ENCODE measurements at places on chromosomes 3 and 15. TPM values are rescaled to one million over a fixed set of nuclear protein-coding genes. Genes with fewer than 3 reads are reported as not detected.

The ALPK3 gene
- total RNA-seq = 2.0 TPM

The SPCS1 gene
- total RNA-seq = 124 TPM

The ATR gene
- 24.7 TPM for total RNA-seq

The AGBL1 gene
- not detected for total RNA-seq

The IGDCC3 gene
- total RNA-seq = 0.44 TPM

The ZDHHC23 gene
- total RNA-seq = 22.8 TPM

The MEIS2 gene
- 11.5 TPM for total RNA-seq

DNA sequence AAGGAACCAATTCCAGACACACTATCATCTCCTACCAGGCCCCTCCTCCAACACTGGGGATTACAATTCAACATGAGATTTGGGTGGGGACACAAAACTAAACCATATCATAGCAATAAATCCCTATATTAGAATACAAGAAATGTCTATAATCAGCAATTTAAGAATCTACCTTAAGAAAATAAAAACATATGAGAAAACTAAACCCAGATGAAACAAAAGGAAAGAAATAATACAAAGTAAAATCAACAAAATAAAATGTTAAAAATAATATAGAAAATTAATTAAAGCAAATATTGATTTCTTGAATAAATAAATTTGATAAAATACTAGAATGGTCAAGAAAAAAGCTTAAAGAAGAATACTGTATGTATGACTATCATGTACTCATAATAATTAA, 6.1 kb upstream of the OSTN start:
- no peak for DNase-seq

GRCh38 chr15:52924630-52925029, 134.5 kb upstream of the ONECUT1 start:
- DNase-seq = no peak

- DNase-seq = no peak
These were observed 349 bp downstream of the PLXNA1 start for GRCh38 chr3:126983276-126983652.

DNA sequence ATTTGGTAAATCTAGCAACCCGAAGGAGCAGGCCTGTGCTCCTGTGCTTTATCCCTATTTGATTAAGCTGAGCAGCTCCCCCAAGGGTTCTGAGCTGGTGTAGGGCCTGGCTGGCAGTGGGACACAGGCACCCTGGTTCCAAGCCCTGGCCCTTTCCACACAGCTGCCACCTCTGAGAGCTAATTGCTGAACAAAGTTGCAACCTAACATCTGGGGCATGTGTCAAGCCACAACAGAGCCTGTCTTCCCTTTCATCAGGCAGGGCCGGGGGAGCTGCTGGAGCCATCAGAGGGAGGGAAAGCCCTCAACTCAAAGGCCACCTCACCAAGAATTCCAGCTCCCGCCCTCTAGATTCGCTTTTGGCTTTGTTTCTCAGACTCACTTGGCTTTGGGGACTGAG, 17.1 kb upstream of the MRPS22 start:
- no peak for DNase-seq

DNA sequence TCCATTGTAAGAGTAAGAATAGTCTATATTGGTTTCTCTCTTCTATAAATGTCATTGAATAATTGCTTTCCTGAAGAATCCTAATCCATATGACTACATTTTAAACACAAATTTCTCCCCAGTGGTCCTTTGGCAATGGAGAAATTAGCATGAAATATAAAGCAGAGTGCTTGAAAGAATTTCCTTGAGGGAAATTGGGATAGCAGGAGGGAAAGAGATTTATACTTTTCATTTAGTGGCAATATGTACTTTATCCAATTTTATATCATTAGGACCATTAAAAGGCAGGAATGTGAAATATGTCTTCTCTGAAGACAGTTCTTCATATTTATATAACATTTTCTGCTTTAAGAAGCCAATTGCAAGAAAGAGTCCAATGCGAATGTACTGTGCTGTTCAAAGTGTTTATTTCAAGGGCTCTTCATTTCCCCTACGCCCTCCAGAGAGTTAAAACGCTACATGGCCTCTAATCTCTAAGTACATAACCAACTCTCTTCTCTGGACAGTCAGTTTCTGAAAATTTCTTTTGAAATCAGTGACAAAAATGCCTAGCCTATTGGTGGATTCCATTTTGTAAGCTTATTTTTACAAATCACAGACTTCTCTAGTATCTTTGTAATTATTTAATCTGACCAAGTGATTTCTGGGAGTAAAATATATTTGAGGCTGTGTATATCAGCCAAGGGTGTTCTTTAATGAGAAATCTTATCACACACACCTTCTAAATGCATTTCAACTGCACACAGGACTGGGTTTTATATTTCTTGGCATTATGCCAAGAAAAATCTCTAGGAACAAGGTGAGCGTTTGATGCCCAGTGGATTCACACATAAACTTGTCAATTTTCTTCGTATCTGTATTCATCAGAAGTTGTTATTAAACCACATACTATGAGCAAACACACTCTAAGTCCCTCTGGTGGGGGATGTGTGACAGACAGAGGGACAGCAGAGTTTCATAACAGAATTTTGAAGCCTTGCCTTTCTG, 51.2 kb downstream of the KCNAB1 start:
- no peak for DNase-seq

DNA sequence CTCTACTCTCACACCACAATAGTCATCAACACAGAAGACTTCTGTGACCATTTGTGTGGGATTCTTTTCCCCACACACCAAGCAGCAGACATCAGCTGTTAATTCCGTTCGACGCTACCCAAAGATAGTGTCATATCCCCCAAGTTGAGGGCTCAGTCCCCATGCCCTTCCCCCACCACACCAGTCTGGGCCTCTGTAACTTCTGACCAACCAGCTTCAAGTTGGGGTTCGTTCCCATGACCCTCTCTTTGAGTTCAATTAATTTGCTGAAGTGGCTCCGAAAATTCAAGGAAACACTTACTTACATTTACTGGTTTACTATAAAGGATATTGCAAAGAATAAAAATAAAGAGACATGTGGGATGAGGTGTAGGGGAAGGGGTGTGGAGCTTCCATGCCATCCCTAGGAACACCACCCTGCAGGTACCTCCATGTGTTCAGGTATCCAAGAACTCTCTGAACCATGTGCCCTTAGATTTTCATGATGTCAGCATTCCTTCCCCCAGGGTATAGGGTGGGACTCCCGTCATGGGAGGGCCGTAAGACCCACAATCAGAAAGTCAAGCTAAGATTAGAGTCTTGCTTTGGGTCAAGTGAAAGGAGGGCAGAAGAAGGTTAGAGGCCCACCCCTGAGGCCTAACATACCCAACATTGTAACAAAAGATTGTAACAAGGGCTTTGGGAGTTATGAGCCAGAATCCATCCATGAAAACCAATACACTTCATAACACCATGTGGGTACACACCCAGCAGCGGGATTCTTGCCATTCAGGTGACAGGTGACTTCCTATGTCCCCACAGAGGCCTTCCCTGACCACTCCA, 82.7 kb downstream of the BTLA start:
- no peak for DNase-seq

DNA sequence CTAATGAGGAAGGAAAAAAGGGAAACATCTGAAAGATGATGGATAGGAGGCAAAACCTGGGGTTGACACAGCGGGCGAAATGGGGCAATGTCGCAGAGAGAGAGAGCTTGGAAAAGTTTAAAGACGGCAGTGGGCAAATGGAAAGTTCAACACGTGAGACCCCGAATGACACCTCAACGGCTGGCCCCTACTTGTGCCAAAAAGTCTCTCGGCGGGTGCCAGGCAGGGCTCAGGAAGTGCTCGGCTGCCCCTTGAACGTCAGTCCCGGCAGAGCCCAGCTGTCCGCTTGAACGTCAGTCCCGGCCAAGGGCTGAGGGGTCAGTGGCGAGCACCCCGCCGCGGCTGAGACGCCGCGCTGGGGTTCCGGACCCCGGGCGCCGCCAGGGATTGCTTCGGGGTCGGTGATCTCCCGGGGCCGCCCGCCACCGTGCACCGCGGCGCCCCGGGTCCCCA, 658 bp downstream of the EOGT start:
- DNase-seq = no peak

DNA sequence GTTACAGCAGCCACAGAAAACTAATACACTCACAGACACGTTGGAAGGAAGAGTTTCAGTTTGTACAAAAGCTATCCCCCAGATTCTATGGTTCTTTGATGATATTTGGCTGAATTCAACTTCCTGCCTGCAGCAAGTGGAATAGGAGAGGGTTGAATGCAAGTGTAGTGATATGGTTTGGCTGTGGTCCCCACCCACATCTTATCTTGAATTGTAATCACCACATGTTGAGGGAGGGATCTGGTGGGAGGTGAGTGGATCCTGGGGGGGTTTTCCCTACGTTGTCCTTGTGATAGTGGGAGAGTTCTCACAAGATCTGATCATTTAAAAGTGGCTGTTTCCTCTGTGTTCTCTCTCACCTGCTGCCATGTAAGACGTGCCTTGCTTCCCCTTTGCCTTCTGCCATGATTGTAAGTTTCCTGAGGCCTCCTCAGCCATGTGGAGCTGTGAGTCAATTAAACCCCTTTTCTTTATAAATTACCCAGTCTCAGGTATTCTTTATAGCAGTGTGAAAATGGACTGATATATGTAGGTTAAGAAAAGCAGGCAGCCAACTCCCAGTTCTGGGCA, 29.8 kb downstream of the NMNAT3 start:
- no peak for DNase-seq

DNA sequence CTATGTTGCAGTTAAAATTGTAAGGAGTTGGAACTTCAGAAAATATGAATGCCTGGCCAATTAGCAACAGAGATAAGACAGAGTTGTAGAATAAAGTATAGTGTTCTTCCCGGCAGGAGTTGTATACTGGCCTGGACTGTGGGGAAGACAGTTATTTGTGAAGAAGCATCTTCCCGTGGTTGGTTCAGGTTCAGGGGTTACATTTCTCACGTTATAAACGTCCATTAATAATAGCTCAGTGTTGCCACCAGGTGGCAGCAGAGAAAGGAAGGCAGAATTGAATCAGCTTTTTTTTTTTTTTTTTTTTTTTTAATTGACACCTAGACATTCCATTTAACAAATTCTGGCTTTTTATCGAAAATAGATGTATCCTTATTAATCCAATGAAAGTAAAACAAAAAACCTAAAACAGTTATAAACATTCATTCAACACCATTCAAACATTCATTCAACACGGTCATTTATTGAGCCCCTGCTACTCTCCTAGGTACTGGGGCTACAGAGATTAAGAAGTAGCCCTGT, 66.4 kb upstream of the NR2E3 start:
- DNase-seq = no peak

DNA sequence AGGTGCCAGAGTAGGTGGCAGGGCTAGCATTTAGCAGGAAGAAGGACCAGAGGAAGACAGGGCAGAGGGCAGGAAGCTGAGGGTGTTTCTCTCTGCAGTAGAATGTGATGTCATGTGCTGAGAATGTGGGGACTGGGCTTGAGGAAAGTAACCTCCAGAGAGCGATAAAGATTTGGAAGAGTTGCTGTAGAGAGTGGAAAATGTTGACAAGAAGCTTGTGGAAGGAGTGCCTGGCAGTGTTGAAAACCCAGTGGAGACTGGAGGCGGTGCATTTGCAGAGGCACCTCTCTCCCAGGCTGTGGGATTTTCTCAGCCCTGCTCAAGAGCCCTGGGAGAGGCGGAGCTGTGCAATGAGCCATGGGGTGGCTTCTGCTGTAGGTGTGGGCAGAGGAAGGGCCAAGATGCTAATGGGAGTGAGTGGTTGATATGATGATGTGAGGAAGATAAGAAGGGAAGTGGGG, 54.8 kb downstream of the MESD start:
- no peak for DNase-seq

- DNase-seq = no peak
These were observed 50.0 kb downstream of the RASGRP1 start for GRCh38 chr15:38514601-38515000.

- no peak for DNase-seq
These were observed 253.2 kb downstream of the NR2F2 start for GRCh38 chr15:96583671-96584070.

DNA sequence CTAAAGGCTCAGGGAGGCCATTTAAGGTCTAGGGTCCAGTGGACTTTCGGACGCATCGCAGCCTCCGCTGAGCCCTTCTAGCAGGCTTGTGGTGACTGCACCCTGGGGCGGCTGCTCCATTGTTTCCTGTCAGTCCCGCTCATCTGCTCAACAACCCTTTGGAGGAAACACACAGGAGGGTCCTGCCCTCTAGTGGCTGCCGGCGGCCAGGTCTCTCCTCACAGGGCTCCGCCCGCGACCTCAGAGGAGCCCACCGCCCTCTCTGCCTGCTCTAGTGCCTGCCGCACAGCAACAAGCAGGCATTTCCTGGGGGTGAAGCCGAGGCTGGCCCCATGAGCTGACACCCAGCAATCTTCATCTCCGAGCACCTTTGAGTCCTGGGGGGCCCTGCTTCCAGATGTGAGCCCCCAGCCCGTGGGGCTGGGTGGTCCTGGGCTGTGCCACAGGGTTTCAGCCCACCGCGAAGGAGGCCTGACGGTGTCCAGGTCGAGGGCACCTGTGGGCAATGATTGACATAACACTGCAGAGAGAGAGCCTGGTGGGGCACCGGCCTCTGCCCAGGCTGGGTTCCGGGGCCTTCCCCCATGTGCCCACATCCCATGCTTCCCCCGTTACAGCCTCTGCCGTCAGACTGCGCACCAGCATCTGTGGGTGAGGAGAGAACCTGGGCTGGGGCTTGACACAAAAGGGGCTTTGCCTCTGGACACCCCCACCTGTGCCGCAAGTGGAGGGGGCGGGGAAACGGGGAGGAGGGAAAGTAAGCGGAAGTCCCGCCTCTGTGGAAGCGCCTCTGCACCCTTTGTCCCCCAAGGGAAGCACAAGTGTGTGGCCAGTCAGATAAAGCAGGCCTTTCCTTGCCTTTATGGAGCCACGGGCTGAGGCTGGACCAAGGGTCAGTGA, 27.0 kb upstream of the SFMBT1 start:
- peak; percentile 48 for DNase-seq

- DNase-seq = no peak
These were observed 127.2 kb downstream of the GHSR start for GRCh38 chr3:172321035-172321434.

- no peak for DNase-seq
These were observed 72.8 kb upstream of the ITGA11 start for GRCh38 chr15:68504681-68505170.

DNA sequence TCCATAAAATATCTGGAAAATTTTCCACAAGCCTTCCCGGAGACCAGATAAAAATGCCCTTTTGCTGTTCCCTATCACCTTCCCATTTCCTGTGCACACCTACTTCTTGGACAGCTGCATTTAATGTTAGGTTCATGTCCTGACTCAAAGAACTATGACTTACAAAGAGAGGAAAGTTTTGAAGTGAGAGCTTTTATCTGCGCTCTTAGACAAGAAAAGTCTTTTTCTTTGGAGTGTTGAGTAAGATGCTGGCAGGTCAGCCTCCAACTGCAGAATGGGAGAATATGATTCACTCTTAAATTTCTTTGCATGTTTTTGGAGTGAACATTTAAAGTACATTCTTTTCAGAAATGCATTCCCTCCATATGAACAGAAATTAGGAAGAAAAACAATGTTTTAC, 147.3 kb upstream of the DPH6 start:
- no peak for DNase-seq
